ENCODE measurements at places on chromosomes 3 and 15. TPM values are rescaled to one million over a fixed set of nuclear protein-coding genes. Genes with fewer than 3 reads are reported as not detected.

DNA sequence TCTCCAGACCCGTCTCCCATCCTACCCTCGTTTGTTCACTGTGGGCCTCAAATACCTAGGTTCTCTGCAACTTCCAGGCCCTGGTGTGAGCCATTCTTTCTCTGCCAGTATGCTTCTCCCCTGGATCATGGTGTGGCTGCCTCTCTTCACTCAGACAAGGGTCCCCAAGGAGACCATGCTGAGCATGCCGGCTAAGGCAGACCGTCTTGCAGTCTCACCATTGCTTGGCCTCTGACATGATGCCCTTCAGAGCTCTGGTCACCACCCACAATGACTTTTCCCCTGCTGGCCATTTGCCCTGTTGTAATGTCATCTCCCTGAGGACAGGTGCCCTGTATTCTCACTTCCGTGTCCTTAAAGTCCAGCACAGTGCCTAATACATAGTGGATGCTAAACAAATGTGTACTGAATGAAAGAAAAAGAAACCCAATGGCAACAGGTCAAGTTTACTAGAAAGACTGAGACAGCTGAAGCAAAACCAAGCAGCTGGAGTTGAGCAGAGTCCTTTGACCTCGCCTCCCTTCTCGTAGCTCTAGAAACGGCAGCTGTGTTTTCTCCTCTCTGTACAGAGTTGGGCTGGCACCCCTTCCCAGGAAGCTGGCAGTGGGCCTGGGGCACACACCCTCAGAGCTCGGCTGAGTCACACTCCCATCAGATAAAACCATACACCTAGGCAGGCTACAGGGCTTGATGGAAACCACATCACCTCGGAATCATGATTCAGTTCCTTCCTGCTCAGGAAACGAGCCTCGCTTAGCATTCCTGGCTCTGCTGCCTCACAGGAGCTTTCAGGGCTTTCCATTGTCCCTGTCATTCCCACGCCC, 8.6 kb downstream of the TLR9 start:
- peak; percentile 93 for DNase-seq

DNA sequence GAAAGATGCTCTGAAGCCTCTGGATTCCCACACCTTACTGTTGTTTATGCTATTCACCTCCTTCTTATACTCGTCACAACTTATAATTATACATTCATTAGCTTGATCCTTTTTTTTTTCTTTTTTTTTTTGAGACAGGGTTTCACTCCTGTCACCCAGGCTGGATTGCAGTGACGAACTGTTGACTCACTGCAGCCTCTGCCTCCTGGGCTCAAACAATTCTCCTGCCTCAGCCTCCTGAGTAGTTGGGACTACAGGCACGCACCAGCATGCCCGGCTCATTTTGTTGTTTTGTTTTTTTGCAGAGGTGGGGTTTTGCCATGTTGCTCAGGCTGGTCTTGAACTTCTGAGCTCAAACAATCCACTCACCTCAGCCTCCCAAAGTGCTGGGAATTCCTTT, 143.6 kb downstream of the PLCL2 start:
- DNase-seq, result no peak

GRCh38 chr3:113712129-113712528, 15.7 kb upstream of the USF3 start:
- DNase-seq, result no peak

DNA sequence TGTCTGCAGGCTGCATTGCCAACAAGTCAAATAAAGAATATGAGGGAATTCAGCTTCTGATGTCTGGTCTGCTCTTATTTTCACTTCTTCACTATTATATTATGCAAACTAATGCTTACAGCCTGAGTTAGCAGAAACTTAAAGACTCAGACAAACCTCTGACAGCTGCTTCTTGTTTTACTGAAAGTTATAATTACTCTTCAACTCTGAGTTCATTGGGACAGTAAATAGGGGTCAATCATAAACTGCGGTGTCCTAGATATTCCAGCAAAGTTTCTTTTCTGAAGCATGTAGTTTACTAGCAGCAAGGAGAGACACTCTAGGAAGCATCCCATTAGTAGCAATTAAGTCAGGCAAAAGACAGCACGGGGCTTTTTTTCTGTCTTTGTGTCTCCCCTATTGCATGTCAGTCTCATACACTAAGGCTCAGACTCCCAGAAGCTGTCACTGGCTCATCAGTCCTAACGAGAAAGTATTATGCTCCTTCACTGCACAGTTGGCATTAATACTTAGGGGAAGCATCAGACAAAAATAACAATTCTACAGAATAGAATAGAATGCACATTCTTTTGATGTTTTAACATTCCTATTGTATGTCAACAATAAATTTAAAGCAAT, 1060.8 kb downstream of the ROBO1 start:
- DNase-seq, result no peak

GRCh38 chr15:83431521-83431920, 15.6 kb upstream of the SH3GL3 start:
- DNase-seq, result no peak

- DNase-seq, result peak; percentile 52
These were observed 604.1 kb downstream of the EDEM1 start for GRCh38 chr3:5791558-5791957.

DNA sequence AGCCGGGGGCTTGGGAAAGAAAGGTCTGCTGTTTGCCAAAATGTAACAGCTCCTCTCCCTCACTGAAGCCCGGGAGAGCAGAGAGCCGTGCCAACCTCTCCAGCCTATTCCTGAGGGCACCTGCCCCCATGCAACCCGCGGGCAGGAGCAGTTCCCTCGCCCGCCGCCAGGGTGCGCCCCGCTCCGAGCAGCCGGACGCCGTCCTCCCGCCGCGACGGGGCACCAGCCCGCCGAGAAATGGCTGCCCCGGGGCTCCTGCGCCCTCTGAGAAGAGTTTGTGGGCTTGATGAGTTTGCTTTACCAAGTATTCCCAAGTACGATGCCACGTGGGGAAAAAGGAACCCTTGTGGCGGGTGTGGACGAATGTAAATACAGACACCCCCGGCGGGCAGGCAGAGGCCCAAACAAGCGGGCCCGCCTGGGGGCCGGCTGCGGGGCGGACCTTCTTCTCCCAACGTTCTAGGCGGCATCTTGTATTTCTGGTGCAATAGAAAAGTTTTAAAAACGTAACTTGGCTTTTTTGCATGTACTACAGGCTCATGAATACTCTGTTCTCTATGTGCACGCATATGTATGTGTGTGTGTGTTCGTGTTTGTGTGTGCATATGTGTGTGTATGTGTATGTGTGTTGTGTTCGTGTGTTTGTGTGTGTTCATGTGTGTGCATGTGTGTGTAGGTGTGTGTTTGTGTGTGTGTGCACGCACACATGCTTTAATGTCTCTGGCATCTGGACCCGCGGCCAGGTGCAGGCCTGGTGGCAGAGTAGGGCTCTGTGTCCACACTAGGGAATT, 162.9 kb downstream of the CHSY1 start:
- no peak for DNase-seq

DNA sequence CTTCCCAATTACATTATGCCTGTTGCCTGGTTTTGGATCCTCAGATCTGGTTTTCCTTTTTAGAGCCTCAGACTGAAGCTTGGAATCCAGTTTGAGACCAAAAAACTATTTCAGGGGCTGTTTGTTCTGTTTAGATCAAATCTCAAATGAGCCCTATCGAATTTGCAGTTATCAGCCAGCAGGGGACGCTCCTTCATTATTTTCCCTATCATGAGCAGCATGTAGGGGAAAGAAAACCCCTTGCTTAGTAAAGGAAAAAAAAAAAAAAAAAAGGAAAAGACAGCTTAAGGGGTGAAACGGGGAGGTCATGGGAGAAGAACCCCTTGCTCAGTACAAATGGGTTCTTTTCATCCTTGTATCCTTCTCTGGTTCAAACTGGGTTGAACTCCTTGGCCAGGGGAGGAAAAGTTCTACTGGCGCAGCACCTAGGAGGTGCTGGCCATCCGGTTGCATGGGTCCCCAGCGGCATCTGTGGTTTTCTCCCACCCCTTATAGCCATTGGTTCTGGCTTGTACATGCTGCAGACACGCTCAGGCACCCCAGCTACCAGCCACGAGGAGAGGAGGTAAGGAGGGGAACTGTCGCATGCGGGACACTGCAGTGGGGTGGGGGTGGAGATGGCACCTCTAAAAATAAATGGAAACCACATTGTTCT, 1375.1 kb upstream of the ALCAM start:
- peak; percentile 16 for DNase-seq

DNA sequence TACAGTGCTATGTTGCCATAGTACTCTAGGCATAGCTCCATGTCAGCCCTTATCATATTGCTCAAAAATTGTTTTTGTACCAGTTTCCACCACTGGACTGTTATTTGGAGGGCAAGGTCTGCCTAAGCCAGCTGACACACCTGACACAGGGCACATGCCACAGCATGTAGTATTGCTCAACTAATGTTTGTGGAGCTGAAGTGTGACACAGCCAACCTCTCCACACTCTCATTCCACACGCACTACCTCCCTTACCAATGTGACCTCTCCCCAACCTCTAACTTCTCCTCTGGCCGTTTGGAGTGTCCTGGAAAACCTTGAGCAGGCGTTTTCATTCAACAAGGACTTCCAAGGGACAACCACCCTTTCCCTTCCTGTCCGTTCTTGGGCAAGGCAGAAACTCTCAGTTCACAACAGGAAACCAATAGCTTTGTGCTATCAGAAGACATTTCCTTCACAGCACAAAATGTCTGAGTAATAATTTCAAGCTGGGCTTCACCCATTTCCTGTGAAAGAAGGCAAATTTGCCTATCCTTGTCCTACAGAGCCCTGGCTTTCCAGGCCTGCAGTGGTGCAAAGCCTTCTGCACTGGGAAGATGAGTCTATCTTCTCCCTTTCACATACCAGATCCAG, 38.4 kb downstream of the TLNRD1 start:
- no peak for DNase-seq

DNA sequence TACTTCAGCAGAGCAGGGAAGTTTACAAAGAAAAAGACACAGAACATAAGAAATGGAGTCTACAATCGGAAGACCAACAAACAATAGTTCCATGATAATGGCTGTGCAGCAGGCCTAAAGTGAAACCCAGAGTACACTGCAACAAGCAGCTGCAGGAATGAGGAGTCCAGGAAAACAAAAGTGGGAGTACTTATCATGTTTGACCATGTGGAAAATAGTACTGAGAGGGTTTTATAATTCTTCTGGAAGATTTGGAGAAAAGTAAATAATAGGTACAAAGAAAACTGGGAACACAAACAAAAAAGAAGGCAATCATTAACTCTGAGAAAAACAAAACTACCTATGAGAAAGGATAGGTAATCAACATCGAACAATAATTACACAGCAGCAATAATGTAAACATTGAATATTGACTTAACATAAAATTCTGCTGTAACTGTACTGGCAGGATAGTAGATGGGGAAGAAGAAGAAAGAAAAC, 87.5 kb downstream of the NEK10 start:
- DNase-seq, result peak; percentile 43

DNA sequence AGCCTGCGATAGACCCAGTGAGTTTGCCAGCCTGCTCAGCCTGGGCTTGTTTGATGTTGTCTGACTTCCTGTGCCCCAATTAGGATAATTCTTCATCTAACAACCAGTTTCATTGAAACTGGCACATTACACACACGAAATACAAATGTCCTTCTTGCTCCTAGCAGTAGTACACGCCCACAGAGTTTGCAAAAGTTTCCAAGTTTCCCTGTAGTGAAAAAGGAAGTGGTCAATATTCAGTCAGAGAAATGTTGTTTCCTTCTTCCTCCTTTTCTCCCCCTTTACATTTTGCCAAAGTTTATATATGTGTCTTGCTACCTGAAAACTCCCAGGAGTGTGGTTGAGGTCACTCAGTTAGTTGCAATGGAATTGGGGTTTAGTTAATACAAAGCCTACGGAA, 58.4 kb upstream of the LRTM1 start:
- DNase-seq, result no peak

DNA sequence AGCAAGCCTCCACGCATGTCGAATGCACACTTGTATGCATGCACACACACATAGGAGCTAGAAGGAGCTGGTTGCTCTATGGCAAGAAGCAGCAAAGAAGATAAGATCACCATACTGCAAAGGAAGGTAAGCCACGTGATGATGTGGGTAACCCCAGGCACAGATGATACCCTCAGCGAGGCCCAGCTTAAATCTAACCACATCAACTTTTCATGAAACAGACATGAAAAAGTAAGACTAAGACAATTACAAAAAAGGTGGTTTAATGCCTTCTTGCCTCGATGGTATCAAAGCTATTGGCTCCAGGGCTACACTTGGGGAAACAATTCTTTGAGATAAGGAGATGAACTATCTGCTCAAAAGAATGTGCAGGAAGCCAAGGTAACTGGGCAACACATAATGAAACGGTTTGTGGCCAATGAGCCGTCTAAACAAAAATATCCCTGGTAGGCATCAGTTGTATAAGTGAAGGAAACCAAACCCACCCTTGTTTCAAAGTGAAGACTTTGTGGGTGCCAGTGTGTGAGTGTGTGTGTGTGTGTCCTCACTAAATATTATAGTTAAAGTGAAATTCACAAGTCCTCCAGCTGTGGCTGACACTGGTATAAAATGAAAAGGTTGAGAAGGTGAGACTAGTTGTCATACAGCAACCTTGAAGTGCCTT, 365.7 kb upstream of the ICE2 start:
- no peak for DNase-seq

GRCh38 chr3:60216462-60217075, 1034.7 kb downstream of the FHIT start:
- no peak for DNase-seq

DNA sequence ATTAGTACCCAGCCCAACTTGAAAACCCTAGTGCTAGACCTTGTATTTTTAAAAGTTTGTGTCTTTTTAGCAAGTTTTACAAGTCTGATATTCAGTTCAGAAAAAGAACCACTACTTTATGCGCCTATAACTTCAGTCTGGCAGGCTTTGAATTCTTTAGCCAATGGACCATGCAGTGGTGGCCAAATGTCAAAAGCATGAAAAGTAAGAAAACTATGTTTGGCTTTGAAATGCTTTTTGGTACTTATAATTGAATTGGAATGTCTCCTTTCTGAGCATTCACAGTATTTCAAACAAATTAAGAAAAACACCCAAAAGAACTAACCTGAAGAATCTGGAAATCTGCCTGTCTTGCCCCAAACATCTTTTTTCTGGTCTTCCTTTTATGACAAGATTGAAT, 12.8 kb downstream of the WDR48 start:
- peak; percentile 87 for DNase-seq

- DNase-seq, result no peak
These were observed 868 bp downstream of the SATB1 start for GRCh38 chr3:18424213-18424728.

DNA sequence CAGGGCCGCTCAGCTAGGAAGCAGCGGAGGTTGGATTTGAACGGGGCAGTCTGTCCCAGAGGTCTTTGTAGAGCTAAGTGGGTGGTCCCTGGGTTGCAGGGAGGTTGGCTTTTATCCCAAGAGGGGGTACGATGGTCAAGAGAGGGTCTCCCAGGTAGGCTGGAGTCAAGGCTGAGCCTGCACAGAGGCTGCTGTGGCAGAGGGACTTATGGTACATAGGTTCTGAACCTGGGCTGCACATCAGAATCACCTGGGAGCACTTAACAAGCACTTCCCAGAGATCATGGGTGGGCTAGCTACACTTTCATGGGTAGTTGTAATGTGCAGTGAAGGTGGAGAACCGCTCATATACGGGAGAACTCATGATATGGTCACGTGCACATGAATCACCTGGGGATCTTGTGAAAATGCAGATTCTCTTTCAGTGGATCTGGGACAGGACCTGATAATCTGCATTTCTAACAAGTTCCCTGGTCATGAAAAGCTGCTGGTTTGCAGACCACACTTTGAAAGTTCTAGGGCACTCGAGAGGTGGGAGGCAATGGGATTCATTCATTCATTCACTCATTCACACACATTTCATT, 2.9 kb upstream of the RASGRF1 start:
- no peak for DNase-seq

OR5H15 gene
- total RNA-seq, result not detected

TP63 gene
- under 0.01 TPM for total RNA-seq

CHRNA7 gene
- 0.52 TPM for total RNA-seq

PIAS1 gene
- total RNA-seq, result 16.6 TPM

NMNAT3 gene
- total RNA-seq, result 2.4 TPM

Measured in renal cortical epithelial cell (primary cell).